Posterior vena cava (tissue), 2 donors: ENCODE measurements at places on chromosomes 4 and X.
A peak's percentile ranks its signal among the peaks of the same experiment; 100 is the strongest.

- no peak for DNase-seq
Measured at GRCh38 chrX:118189000-118189399, 72.4 kb upstream of the KLHL13 start.

DNA sequence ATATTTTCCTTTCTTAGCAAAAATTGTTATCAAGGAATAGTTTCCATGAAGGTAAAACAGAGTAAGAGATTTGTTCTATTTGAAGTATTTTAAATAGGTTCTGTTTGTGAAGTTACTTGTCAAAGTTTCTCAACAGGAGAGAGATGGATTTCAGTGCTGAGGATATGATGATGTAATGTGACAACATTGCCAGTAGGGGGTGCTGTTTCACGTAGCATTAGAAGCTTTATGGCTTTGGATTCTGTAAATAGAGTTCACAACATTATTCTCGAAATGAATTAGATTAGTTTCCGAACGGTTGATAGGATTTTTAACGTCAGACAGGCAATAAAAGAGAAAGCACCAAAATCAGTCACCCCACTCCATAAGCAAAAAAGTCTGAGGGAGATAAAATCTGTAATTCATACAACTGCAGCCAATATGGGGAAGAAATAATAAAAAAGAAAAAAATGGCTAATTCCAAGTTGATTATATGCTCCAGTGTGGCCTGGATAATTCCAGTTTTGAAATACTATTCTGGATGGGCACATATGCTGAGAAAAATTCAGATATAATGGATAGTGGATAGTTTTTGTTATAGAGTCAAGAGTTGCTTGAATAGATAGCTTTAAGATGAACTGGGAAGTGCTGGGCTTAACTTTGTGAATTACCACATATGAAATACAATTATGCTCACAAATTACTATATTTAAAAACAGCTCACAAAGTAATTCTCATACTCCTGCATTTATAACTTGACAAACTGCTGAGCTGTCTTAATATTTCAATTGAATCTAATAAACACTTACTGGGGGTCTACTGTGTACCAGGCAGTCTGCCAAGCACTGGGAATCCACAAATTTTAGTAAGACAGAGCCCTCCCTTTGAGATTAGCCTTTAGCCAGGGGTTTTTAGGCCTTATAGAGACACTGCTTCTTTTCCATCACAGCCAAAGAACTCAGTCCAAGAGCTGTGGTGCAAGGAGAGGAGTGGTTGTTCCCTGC is 109.1 kb downstream of the GPAT3 start:
- DNase-seq: no peak

GRCh38 chrX:23670528-23670927 is 3.2 kb downstream of the PRDX4 start:
- no peak for DNase-seq

GRCh38 chr4:6888506-6889071 is 21.0 kb upstream of the TBC1D14 start:
- peak; percentile 60 for DNase-seq

GRCh38 chr4:141275834-141276233 is 55.1 kb downstream of the ZNF330 start:
- DNase-seq: no peak
